ENCODE measurements at places on chromosomes 1 and 21.
A peak's percentile ranks its signal among the peaks of the same experiment; 100 is the strongest.

DNA sequence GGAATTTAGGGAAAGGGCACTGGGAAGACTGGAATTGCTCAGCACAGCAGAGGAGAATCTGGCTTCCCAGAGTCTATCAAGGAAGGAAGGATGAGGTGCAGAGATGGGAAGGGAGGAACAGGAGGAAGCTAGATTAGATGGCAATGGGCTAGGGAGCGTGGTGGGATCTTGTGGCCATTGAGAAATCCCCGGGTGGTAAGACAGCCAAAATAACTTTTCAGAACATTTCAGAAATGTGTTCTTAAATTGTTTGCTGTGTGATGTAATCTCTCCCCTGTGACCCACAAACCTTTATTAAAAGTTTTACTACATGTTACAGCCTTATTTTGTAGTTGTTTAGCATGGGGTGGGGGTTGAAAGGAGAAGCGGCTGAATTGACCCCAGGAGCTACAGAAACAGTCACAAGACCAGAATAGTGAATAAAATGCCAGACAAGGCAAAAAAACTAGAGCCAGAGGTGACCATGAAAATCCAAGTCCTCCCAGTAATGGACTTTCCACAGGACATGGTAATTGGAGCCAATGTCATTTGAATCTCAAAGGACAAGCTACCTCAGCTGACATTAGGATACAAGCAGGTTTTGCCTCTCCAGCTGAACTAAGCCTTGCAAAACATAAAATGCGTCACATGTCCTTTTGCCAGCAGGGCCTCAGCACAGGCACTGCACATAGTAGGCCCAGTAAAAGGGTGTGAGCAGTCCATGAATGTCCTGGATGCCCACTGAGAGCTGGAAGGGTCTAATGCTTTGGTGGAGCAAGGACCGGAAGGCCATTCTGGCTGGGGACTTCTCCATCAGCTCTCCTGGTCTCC, 980 bp upstream of the AHCYL1 start:
- DNase-seq: no peak

- DNase-seq: no peak
Measured at GRCh38 chr1:210437781-210438180, 109.1 kb downstream of the HHAT start.

GRCh38 chr1:27941671-27942540, 7.1 kb downstream of the SMPDL3B start:
- no peak for DNase-seq

- no peak for DNase-seq
Measured at GRCh38 chr1:70504821-70505193, 93.7 kb downstream of the CTH start.

GRCh38 chr1:216888731-216889130, 165.5 kb upstream of the ESRRG start:
- no peak for DNase-seq

- peak; percentile 65 for DNase-seq
Measured at GRCh38 chr1:167474191-167474641, 44.1 kb downstream of the CD247 start.

GRCh38 chr1:51313961-51314777, 16.2 kb downstream of the TTC39A start:
- DNase-seq: no peak

- DNase-seq: peak; percentile 83
Measured at GRCh38 chr1:15975358-15975804, 520 bp downstream of the ZBTB17 start.
